SHP77 (cell line): ENCODE measurements at places on chromosomes 11 and 22.

DNA sequence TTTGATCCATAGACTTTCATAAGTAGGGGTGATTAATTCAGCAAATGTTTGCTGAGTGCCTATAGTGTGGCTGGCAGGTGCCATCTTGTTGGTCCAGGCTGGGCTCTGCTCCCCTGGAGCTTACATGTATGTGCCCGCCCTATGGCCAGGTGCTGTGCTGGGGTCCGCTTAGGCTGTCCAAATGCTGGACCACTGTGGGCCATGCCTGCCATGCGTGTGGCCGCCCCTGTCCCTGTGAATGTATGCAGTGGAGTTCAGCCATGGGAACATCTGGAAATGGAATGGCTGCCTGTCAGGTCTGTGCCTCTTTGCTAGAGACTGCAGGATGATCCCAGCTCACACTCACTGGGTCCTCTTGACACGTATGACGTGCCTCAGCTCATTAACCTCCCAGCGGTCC lies 594.6 kb downstream of the TBC1D22A start:
- no peak for DNase-seq

- DNase-seq: peak; percentile 35
Measured at GRCh38 chr11:46127150-46127638, 5.9 kb upstream of the PHF21A start.

DNA sequence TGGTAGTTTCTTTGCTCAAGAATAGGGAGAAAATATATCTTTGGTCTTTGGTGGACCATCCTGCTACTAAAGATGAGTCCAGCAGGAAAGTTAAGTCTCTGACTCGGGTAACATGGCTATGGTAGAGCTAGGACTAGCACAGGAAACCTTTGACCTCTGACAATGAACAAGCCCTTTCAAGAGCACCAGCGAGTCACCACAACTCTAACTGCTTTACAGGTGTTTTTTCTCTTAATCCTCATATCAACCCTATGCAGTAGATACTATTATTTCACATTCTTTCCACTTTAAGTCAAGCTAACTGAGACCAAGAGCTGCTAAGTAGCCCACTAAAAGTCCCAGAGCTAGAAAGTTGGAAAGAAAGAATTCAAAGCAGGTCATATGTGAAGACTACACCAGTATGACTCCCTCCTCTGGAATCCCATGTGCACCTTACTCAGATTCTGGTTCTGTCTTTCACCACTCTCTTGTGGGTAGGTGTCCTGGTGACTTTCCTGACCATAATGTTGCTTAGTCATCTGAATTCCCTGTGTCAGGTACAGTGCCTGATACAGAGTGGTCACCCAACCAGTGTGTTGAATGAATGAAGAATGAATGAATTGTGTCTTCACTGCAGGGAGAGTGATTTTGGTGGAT lies 53.8 kb upstream of the ME3 start:
- DNase-seq: no peak

DNA sequence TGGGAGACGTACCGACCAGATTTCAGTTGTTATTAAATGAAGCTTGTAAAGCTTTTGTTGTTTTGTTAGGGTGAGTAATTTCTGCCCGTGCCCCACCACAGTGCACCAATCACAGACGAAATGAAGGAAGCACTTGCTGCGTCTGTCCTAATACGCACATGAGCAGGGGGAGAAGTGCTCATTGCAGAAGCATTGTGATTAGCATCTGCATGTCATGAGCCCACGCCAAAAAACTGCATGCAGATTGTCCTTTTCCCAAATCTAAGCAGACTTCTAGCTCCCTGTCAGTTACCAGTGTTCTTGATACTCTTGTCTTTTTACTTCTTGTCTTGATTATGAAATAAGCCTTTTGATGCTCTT lies 15.5 kb downstream of the RBX1 start:
- no peak for DNase-seq

- DNase-seq: no peak
Measured at GRCh38 chr22:44624689-44625420, 77.1 kb upstream of the PRR5 start.
